ENCODE measurements at places on chromosomes 11 and 22. TPM values are rescaled to one million over a fixed set of nuclear protein-coding genes. Genes with fewer than 3 reads are reported as not detected.

DNA sequence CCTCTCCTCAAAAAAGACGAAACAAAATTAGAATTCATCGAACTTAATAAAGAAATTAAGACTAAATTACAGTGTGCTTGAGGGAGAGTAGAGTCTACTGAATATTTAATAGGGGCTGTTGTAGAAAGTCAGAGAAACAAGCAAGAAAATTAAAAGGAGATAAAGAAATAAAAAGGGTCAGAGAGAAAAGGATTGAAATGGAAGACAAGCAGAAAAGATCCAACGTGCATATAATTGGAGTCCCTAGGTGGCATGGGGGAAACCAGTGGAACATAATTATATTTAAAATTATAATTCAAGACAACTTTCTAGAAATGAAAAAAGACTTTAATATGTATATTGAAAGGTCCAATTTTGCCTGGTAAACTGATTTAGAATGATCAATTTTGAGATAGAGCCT, 74.3 kb downstream of the ACER3 start:
- H3K36me3 ChIP-seq, result peaks cover 9% of the 10 kb centered on the region
- no peaks in the 10 kb centered on the region for H3K4me1 ChIP-seq
- no peak overlapping the region for H3K4me3 ChIP-seq
- DNase-seq, result no peak
- H3K27me3 ChIP-seq, result no peaks in the 10 kb centered on the region

GRCh38 chr22:19004471-19004870, 68.4 kb upstream of the PRODH start:
- H3K36me3 ChIP-seq, result no peaks in the 10 kb centered on the region
- H3K4me3 ChIP-seq, result no peak overlapping the region
- DNase-seq, result no peak
- H3K27me3 ChIP-seq, result peaks cover 11% of the 10 kb centered on the region
- no peaks in the 10 kb centered on the region for H3K4me1 ChIP-seq

GRCh38 chr11:64355078-64355940, 3.7 kb upstream of the RPS6KA4 start:
- peak; percentile 90 for DNase-seq
- peak overlapping the region; percentile 69 for H3K27ac ChIP-seq
- H3K4me3 ChIP-seq, result peak overlapping the region; percentile 37
- H3K36me3 ChIP-seq, result no peaks in the 10 kb centered on the region

- no peak for DNase-seq
- H3K27me3 ChIP-seq, result no peaks in the 10 kb centered on the region
- H3K36me3 ChIP-seq, result no peaks in the 10 kb centered on the region
- H3K4me3 ChIP-seq, result no peak overlapping the region
Measured at GRCh38 chr22:40385036-40385782, 14.8 kb downstream of the SGSM3 start.

GRCh38 chr22:50057278-50058060, 629 bp downstream of the TTLL8 start:
- no peak overlapping the region for H3K4me3 ChIP-seq
- no peaks in the 10 kb centered on the region for H3K36me3 ChIP-seq
- H3K4me1 ChIP-seq, result peaks cover 6% of the 10 kb centered on the region
- no peak for DNase-seq

- H3K36me3 ChIP-seq, result no peaks in the 10 kb centered on the region
- DNase-seq, result peak; percentile 18
- H3K4me1 ChIP-seq, result peaks cover 18% of the 10 kb centered on the region
- H3K4me3 ChIP-seq, result no peak overlapping the region
- H3K27me3 ChIP-seq, result peaks cover 3% of the 10 kb centered on the region
Measured at GRCh38 chr22:45640291-45640940, 31.2 kb upstream of the ATXN10 start.

GRCh38 chr11:130582981-130583380, 134.5 kb downstream of the ADAMTS15 start:
- no peak overlapping the region for H3K4me3 ChIP-seq
- H3K27ac ChIP-seq, result no peak overlapping the region
- no peak for DNase-seq
- H3K4me1 ChIP-seq, result no peaks in the 10 kb centered on the region
- no peaks in the 10 kb centered on the region for H3K36me3 ChIP-seq

- H3K36me3 ChIP-seq, result peaks cover 5% of the 10 kb centered on the region
- DNase-seq, result no peak
- H3K4me3 ChIP-seq, result no peak overlapping the region
- peaks cover 14% of the 10 kb centered on the region for H3K4me1 ChIP-seq
- H3K27ac ChIP-seq, result no peak overlapping the region
Measured at GRCh38 chr11:232783-233565, 3.2 kb downstream of the SIRT3 start.

- H3K4me3 ChIP-seq, result peak overlapping the region; percentile 66
- peak; percentile 68 for DNase-seq
- H3K27ac ChIP-seq, result peak overlapping the region; percentile 88
- H3K36me3 ChIP-seq, result no peaks in the 10 kb centered on the region
- H3K4me1 ChIP-seq, result peaks cover 23% of the 10 kb centered on the region
Measured at GRCh38 chr22:44025171-44026065, 1.3 kb downstream of the PARVB start.

The MUC5AC gene
- total RNA-seq, result not detected

The TPH1 gene
- 0.29 TPM for total RNA-seq

The OR8D1 gene
- total RNA-seq, result not detected

The FGF3 gene
- not detected for total RNA-seq

The OR4A16 gene
- total RNA-seq, result not detected
